ENCODE measurements at places on chromosomes 13 and 19.

DNA sequence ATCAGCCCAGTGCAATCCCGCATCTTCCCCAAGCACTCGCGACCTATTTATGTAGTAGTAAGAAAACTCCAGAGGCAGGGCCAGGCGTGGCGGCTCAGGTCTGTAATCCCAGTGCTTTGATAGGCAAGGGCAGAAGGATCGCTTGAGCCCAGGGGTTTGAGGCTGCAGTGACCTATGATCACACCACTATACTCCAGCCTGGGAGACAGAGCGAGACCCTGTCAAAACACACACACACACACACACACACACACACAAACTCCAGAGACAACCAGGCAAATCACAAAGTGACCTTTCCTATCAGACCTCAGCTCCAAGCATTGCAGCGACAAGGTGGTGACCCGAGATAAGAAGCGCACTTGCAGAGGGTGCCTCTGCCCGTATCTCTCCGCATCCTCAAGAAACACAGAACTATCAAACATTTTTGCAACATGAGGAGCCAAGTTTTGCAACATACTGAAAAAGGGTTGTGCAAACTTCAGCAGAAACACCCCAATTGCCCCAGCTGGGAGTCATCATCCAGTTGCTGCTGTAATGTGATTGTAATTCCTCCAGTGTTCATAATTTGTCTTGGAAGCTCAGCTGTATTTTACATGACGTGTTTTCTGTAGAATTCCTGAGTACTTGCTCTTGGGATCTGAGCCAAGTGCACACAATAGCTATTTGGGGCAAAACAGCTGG, 8.7 kb upstream of the KLF2 start:
- peak; percentile 92 for DNase-seq

- DNase-seq, result peak; percentile 37
Measured at GRCh38 chr13:25468325-25469168, 96.8 kb downstream of the ATP8A2 start.

GRCh38 chr13:90205081-90205480, 1142.4 kb upstream of the MIR17HG start:
- no peak for DNase-seq

DNA sequence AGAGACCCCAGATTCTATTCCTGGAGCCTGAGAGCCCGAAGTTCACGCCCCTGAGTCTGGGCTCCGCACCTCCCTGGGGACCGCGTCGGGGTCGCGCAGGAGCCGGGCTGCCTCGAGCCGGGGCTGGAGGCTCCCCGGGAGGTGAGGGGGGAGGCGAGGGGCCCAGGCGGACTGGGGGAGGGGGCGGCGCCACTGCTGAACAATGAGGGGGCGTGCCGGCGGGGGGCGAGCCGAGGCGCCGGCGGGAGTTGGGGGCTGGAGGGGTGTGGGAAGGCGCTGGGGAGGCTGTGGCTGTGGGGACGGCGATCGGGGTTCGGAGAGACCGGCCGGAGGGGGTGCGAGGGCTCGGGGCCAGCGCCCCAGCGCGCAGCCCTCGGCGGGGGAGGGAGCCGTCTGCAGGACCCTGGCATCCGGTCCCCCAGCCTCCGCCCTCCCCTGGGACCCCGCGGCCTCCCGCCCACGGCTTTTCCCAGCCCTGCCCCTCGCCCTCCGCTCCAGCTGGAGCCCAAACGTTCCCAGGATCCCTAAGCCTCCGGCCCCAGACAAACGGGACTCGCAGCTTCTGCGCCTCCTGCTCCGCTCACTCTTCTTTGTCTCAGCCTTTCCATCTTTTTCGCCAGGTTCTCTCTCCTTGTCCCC, 922 bp downstream of the PLEKHG2 start:
- DNase-seq, result peak; percentile 85

GRCh38 chr13:88136098-88136790, 465.1 kb downstream of the SLITRK5 start:
- DNase-seq, result no peak

DNA sequence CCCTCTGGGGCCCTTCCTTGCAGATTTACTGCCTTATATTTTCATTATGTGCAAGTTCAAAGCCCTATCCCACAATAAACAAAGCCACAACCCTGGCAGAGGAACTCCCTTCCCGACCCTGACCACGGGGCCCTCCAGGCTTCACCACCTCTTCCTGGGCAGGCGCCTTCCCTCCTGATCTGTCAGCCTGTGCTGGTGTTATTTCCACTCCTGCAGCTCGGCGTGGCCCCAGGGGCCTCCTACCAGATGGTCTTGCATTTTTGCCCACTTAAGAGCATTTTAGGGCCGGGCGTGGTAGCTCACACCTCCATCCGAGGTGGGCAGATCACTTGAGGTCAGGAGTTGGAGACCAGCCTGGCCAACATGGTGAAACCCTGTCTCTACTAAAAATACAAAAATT, 22.8 kb downstream of the SLC15A1 start:
- no peak for DNase-seq

DNA sequence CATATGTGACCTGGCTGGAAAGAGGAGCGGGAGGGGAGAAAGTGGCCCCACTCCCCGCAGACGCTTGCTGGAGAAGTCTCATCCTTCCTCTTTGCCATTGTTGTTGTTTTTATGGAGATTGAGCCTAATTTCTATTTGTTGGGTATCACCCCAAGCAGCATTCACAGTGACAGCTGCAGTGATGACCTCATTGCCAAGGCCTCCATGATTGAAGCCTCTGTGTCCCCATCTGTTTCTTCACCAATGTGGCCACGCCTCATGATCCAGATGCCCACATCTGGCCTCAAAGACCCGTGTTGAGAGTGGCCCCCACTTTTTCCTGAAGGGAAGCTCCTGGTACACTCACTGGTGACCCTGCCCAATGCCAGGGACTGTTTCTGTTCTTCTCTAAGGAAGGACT, 154.2 kb downstream of the SLC7A1 start:
- no peak for DNase-seq

GRCh38 chr19:16403151-16403977, 68.4 kb downstream of the EPS15L1 start:
- no peak for DNase-seq

- no peak for DNase-seq
Measured at GRCh38 chr13:38661010-38661675, 25.7 kb upstream of the FREM2 start.

DNA sequence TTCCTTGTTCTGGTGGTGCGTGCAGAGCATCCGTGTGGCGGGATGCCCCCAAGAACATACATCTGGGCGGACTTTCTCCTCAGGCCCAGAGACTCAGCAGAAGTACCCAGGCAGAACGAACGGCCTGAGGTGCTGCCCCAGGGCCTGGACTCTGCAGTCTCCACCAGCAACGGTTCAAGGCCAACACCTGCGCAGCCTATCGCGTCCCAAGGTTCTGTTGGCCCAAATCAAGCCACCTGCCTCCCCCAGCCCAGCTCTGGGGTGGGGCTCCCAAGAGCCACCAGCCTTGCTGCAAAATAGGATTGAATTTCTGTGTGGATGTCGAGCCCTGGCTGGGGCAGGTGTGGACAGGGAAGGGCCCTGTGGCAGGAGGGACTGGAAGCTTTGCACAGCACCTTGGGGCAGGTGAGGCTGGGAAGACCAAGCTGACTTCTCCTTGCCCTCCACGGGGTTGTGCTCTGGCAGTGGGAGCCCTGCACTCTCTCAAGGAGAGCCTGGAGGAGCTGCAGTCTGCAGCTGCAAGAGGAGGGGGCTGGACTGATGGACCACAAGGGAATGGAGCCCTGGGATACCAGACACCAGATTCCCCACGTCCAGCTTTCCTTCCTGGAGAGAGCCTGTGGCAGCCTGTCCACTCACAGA, 146.9 kb downstream of the ZNF536 start:
- DNase-seq, result no peak

GRCh38 chr13:50326811-50327210, 311.6 kb downstream of the KCNRG start:
- DNase-seq, result peak; percentile 16

DNA sequence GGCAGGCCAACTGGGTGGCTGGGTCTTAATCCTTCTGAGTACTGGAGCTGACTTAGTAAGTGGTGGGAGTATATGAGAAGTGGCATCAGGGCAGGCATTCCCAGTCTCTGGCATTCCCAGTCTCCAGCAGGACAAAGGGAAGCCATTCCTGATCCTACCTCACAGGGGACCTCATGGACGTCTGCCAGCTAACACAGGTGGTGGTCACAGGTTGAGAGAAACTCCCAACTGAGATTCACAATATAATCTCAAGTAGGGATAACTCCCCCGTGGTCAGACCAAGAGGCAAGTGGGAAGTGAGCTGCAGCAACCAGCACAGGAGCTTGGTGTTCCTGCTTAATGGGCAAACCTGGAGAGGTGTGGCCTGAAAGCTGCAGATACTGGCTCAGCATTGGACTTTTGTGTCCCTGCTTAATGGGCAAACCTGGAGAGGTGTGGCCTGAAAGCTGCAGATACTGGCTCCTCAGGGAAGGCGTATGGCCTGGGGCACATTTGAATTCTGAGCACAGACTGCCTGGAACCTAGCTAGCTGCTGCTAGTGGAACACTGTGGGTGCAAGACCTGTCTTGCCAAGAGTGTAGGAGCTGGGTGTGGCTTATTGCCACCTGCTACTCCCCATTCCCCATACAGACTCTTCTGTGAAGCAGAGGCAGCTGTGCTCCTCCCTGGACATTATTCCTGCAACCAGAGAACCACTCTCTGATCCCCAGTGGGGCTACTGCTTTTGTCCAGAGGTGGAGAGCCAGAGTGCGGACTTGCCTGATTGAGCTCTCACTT, 25.9 kb upstream of the OR10H2 start:
- no peak for DNase-seq

DNA sequence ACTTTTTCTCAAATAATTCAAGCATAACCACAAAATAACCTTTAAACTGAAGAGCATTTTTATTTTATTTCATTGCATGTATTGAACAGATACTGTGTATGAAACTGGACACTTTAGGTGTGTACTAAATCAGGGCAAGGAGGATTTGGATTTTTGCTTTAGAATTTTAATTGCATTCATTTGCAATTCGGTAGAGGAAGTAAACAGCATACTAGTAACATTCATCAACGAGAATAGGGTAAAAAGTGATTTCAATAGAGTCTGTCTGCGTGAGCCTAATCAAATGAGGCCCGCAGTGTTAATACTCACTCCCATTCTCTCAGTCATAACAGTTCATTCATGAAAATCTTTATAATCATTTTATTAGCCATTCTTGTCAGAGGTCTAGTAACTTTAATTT, 200.2 kb downstream of the SPRY2 start:
- DNase-seq, result no peak

DNA sequence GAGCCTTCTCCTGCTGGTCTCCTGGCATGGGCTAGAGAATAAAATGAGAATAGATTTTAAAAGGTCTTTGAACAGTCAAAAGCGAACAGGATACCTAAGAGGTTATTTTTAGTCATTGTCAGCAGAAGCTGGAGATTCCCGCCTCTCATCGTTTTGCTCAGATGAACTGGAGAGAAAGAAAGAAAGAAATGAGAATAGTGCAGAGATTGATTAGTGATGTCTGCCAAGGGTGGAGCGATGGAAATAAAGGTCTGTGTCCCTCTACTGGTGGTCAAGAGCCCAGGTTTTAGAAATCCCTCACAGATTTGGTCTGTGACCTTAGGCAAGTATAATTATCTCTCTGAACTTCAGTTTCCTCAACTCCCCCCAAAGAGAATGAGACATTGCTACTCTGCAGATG, 5.3 kb downstream of the NCAN start:
- no peak for DNase-seq

DNA sequence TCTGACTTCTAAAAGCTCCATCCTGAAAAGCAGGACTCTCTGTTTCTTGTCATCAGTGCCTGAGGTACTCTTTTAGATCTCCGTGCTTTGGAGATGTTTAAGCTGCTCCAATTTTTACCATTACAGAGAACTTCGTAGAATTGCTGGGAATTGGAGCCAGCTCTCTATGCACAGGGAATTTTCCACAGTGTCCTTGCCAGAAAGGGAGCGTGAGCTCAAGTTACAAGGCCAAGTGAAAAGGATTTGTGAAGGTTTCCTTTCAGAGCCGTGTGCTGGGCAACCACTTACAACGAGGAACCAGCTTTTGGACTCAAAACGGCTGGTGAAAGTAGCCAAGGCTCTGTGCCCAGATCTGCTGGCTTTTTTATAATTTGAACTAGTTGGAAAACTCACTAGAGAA, 82.6 kb downstream of the NUFIP1 start:
- peak; percentile 41 for DNase-seq

DNA sequence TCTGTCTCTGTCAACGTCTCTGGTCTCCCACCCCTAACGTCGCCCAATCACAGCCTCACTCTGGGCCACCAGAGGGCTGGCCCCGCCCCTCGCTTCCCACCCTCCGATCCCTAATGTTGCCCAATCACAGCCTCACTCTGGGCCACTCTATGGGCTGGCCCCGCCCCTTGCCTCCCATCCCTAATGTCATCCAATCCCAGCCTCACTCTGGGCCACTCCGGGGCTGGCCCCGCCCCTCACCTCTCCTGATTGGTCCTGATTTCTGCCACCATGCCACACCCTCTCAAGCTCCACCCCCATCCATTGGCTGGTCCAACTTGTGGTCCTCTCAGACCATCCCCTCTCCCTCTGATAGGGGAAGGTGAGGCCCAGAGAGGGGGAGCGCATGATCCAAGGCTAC, 24.9 kb downstream of the CELF5 start:
- no peak for DNase-seq

DNA sequence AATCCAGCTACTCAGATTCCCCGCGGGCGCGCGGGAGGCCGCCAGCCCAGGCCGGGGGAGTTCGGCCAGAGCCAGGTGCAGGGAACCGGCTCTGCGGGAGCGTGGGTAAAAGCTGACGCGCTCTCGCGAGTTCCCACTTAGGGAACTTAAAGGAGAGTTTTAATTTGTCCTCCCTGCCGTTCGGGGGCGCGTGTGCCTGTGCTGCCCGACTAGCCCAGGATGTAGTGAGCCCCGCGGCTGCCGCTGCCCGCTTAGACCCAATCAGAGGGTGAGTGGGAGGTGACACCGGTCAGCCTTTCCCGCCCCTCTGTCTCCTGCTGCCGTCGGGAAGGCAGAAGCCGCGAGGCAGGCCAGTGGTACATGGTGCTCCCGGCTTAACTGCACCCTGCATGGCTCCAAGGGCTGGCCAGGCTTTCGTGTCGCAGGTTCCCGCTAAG, 36.0 kb upstream of the NEK3 start:
- peak; percentile 74 for DNase-seq

- no peak for DNase-seq
Measured at GRCh38 chr19:47595944-47596343, 13.0 kb upstream of the BICRA start.

- DNase-seq, result no peak
Measured at GRCh38 chr13:75312884-75313520, 169.0 kb downstream of the TBC1D4 start.

DNA sequence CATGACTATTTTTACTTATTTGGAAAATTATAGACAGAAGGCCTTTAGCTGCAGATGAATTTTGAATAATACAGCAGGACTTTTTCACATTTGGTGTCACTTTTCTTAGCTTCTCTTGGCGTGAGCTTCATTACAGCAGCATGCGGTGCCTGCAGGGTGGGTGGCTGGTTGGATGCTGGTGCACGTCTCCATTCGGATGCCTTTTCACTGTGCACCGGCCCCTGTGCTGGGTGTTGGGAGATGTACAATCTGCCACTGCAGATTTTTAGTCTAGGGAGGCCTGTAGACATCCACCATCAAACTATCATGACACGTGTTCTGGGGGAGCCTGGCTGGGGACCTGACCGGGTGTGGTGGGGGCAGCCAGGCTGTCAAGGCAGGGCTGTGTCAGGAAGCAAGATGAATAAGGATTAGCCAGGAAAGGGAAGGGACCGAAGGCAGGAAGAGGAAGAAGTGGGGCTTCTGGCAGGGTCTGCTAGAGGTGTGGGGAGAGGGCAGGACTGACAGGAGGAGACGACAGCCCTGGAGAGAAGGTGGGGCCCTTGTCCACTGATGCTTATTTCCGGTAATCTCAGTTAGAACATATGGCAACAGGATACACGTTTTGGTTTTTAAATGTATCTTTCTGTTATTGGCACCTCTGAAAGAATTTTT, 88.8 kb downstream of the ARHGEF7 start:
- no peak for DNase-seq

Data from GM03348 (cell line).